Neuronal stem cell (in vitro differentiated cells): ENCODE measurements at places on chromosomes 1 and 21.

- DNase-seq, result no peak
These were observed 7.2 kb downstream of the SLAMF1 start for GRCh38 chr1:160639652-160640051.

- DNase-seq, result no peak
These were observed 100.1 kb downstream of the BRINP2 start for GRCh38 chr1:177270863-177271262.

GRCh38 chr21:26425576-26425975 lies 147.5 kb downstream of the CYYR1 start:
- no peak for DNase-seq

DNA sequence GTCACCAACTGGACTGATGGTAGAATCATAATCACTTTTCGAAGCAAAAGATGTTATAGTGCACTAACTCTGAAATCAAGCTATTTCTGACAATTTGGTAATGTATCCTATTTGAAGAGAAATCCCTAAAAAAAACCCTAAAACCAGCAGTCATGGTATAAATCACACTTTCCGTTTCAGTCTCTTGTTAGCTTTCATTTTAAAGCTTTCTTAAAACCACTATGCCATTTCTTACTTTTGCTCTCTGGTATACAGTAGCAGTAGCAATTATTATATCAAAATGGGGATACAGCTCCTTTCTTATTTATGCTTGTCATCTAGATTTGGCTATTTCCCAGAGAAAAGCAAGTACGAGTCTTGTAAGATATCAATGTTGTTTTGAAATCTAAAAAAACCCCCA lies 323.3 kb downstream of the KCTD3 start:
- DNase-seq, result no peak

GRCh38 chr1:218336328-218336727 lies 8.8 kb upstream of the TGFB2 start:
- no peak for DNase-seq

DNA sequence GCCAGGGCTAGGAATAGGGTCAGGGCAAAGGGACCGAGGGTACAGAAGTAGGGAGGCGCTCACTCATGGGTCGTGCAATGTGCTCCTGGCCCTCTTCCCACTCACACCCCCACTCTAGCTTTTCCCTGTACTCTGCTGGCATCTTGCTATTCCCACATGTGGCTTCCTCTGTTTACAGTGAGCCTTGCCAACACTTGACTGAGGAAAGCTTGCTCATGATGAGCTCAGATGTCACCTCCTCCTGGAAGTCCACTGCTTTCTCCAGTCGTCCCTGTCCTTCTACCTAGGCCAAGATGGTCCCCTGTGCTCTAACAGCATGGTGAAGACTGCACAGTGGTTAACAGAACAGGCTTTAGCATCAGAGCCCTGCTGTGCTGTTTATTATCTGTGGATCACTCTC lies 8.0 kb upstream of the RIMS3 start:
- no peak for DNase-seq

GRCh38 chr1:14165371-14165801 lies 433.1 kb upstream of the KAZN start:
- no peak for DNase-seq

- no peak for DNase-seq
These were observed 8.0 kb upstream of the OXCT2 start for GRCh38 chr1:39779137-39779536.

DNA sequence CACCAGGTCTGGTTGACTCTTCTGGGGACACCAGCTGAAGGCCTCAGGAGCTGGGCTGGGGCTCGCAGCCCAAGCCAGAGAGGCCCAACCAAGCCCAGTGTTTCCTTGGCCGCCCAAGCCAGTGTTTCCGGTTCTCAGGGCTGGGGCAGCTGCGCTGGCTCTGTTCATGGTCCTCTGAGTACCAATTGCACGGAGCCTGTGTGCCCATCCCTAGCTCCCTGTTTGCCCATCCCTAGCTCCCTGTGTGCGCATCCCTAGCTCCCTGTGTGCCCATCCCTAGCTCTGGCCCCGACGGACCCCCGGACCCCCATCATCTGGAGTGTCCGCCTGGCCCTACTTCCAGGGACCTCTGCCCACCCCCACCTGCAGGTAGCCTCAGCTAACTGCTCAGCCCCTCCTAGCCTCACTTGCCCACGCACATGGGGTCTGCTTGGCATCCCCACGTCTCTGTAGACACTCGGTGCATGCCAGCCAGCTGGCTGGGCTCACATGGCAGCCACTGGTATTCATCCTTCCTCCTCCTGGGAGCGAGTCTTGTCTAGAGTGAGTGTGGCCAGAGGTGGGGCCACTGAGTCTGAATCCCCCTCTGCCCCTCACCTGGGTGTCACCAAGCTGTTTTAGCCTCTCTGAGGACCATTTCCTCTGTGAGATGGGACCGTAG lies 64.0 kb downstream of the WNT9A start:
- DNase-seq, result no peak
